ENCODE measurements at places on chromosomes 16 and 17. TPM values are rescaled to one million over a fixed set of nuclear protein-coding genes. Genes with fewer than 3 reads are reported as not detected.
A peak's percentile ranks its signal among the peaks of the same experiment; 100 is the strongest.

DNA sequence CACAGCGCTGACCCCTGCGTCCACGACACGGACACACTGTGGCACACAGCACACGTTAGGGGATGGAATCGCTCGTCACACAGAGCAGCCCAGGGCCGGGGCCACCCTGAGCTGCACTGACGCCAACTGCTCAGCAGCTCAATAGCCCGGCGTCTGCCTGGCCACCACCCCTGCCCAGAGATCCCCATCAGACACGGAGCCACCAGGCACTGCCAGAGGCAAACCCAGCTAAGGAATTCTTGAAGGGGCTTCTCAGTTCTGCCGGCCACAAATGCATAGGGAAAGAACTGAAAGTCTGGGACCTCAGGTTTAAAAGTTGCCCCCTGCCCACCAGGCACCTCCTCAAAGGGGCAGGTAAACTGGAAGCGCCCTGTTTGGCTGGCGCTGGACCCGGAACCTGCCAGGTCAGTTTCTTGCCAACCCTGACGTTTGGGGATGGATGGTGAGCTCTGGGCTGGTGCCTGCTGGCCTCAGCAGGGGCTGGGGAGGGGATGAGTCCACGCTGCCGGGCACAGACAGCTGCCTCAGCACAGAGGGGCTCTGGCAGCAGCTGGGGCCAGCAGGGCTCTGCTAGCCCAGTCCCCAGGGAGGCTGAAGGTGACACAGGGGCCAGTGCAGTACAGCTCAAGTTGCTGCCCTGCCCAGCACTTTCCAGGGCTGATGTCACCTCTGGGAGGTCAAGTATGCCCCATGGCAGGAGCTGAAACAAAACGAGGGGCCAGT is 33.2 kb downstream of the TIMM22 start:
- DNase-seq, result no peak

GRCh38 chr16:25151996-25152395 is 40.5 kb downstream of the LCMT1 start:
- peak; percentile 62 for DNase-seq

Gene ETV4
- total RNA-seq, result 23.5 TPM

Gene CDH15
- total RNA-seq, result not detected

DNA sequence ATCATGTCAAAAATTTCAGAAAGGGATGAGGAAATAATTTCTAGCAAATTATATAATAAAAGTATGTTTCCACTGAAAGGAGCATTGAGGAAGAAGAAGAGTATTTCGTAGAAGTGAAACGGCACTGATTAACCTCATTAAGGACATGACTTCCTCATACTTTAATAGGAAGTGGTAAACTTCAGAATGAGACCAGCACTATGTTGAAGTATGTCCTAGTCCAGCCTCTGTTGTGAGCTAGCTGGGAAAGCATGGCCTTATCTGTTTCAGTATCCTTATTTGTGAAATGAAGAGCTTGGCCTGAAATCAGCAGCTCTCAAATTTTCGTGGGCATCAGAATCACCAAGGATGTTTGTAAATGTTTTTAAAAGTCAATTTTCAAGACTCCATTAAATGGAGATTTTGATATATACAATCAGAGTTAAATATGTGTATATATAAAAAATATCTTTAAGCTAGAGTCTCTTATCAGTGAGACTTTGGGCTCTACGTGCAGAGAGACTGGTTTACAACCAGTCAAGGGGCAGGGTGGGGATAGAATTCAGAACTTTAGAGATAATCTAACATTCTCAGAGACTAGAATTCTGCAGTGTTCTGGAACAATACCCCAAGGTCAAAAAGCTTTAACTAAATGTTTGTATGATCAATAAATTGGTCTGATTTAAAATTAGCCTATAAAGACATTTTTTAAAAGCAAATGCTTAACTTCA is 365.4 kb downstream of the CDH13 start:
- no peak for DNase-seq

DNA sequence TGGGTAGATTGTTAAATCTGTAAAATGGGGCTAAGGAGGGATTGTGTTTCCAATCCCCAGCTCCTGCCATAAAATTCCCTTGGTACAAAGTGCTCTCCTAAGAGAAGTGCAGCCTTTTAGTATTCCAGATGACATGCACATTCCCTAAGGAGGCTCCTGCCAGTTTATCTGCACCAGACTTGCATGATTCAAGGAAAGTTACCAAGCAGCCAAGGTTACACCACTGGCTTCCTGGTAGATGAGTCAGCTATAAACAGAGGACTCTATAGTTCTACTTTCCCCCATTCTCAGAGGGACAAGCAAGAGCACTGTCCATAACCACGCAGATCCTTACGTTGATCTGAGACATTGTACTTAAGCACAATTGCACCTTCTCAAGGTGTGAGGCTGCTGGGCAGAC is 1.9 kb downstream of the CALB2 start:
- DNase-seq, result peak; percentile 78

Data from MCF 10A (cell line).